ENCODE measurements at places on chromosomes 4 and X.

- DNase-seq: no peak
Observed at GRCh38 chr4:79272126-79272525, 53.7 kb downstream of the NAA11 start.

DNA sequence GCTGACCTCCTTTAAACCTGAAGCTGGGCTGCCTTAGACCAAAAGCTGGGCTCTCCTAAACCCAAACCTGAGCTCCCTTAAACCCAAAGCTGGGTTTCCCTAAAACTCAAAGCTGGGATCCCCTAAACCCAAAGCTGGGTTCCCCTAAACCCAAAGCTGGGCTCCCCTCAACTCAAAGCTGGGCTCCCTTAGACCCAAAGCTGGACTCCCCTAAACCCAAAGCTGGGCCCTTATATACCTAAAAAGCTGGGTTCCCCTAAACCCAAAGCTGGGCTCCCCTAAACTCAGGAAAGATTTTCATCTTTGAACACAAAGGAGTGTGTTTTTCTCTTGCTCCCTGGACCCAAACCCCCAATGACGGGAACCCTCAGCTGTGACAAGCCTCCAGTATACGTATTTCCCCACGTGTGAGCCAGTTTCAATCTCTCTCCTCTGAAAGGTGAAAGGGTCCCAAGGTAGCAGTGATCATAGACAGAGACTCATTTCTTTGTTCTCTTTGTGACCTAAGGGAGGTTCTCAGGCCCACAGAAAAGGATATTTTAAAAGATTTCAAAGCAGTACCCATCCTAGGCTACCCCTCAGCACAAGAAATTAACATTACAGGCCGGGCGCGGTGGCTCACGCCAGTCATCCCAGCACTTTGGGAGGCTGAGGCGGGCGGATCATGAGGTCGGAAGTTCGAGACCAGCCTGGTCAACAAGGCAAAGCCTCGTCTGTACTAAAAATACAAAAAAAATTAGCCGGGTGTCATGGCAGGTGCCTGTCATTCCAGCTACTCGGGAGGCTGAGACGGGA is 31.3 kb upstream of the ASMTL start:
- DNase-seq: no peak

DNA sequence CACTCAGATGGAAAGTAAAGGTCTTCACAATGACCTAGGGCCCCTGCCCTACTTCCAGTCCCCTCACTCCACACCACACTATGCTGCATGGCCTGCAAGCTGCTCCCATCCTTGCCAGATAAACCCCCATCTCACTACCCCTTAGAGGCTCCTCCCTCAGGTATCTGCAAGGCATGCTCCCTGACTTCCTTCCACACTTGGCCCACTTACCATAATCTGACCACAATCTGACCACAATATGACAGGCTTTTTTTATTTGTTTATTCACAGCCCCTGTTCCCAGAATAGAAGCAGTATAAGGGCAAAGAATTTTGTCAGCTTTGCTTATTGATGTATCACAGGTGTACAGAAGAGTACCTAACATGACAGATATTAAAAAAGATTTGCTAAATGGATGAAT is 124.7 kb downstream of the CAMK2D start:
- DNase-seq: no peak

DNA sequence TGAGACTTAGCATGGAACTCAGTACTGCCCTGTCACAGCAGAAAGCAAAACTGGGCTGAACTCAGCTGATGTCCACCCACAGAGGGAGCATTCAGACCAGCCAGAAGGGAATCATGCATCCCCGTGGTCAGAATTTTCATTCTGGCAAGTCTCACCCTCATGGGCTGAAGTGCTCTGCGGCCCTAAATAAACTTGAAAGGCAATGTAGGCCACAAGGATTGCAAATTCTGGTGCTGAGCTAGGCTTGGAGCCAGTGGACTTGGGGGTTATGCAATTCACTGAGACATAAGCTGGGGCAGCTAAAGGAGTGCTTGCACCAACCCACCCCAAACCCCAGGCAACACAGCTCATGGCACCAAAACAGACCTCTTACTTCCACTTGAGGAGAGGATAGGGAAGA is 494.1 kb downstream of the GABRG1 start:
- no peak for DNase-seq

DNA sequence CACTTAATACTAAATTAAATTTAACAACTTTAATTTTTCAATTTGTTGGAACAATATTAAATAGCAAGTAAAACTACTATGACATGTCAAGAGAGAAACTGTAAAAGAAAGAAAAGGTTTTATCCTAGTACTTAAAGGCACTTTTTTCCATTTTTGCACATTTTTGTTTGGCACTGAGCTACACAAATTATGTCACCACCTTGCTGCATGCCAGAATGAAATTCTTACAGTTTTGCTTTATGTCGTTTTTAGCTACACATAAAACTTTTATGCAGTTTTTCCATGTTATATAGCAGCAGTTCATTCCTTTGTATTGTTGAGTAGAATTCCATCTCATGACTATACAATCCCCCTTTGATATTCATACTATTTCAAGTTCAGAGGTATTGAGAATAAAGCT is 99.1 kb upstream of the RXFP1 start:
- DNase-seq: no peak

- no peak for DNase-seq
Observed at GRCh38 chr4:120691536-120691935, 231.0 kb downstream of the PRDM5 start.

DNA sequence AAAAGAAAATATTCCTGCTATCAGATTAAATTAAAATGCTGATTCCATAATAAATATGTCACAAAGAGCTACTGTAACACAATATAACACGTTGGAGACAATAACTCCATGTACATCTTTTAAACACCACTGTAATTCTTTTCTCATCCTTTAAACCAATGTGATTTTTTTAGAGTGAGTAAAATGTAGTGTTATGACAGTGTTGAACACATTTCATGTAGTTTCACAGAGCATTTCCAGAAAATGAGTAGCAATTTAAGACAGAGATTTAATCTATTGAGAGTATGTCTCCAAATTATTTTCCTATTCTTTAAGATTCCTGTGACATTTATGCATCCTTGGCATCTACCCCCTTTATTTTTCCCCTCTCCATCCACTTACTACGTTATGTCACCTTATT is 17.1 kb upstream of the PRRG1 start:
- DNase-seq: no peak

GRCh38 chr4:74152836-74153235 is 5.1 kb upstream of the MTHFD2L start:
- no peak for DNase-seq

GRCh38 chrX:24149351-24150050 is at the start of gene ZFX:
ZFX (plus strand) TSS chrX:24149729; CDS start chrX:24172743, 23,014 bp downstream.
- DNase-seq: no peak

- no peak for DNase-seq
Observed at GRCh38 chr4:87037671-87038334, 103.0 kb downstream of the AFF1 start.
